ENCODE measurements at places on chromosomes 13 and 19.

DNA sequence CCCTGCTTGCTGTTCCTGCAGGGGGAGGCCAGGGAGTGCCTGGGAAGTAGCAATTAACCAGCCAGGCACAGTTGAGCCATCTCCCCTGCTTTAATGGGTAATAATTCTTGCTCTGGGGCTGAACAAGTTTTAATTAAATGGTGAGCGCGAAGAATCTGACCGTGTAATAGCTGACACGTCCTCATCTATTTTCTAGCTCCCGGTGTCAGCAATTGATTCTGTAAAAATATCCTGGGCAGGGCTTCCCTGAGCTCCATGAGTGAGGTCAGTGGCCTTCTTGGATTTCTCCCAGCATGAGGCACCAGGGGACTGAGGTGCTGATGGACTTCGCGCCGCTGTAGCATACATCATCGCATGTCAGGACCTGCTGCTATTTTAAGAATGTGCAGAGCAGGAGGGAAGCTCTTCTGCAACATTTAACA lies 26.9 kb downstream of the SIPA1L3 start:
- no peak for DNase-seq

DNA sequence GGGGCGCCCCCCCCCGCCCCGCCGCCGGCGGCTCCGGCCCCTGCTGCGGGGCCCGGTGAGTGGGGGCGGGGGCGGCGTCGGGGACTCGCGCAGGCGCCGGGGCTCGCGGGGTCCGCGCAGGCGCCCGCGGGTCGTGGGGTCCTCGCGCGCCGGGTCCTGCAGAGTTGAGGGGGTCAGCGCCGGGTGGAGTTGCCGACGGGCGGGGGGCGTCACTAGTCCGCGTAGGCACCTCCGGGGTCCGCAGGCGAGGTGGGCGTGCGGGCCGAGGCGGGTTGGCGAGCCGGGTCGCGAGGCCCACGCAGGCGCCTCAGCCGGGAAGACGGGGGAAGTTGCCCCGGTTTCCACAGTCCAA lies 365 bp downstream of the PPP6R1 start:
- DNase-seq, result no peak

- no peak for DNase-seq
Observed at GRCh38 chr13:31697290-31697689, 42.0 kb upstream of the RXFP2 start.

DNA sequence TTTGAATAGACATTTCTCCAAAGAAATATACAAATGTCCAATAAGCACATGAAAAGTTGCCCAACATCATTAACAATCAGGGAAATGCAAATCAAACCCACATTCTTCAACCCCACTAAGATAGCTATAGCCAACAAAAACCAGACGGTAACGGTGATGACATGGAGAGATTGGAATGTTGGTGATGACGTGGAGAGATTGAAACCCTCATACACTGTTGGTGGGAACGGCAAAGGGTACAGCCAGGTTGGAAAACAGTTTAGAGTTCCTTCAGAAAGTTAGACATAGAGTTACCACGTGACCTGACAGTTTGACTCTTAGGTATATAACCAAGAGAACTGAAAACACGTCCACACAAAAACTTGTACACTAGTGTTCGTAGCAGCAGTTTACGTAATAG lies 48.1 kb downstream of the TNFRSF19 start:
- DNase-seq, result peak; percentile 87

DNA sequence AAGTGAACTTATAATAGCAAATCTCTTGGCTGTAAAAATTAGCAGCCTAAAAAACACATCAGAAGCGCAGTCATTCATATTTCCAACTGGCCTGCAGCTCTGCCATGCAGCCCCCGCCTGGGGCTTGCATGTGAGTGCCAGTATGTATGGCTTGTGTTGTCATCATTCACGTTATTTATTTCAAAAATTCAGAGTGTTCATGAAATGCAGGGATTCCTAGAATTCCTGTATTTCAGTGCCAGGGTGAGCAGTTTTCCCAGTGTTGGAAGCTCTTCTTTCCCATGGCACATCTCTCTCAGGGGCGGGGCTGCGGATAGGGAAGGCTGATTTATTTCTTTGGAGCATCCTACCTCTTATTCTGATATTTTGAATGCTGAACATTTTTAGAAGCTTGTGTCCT lies 234.6 kb downstream of the FGF9 start:
- no peak for DNase-seq

DNA sequence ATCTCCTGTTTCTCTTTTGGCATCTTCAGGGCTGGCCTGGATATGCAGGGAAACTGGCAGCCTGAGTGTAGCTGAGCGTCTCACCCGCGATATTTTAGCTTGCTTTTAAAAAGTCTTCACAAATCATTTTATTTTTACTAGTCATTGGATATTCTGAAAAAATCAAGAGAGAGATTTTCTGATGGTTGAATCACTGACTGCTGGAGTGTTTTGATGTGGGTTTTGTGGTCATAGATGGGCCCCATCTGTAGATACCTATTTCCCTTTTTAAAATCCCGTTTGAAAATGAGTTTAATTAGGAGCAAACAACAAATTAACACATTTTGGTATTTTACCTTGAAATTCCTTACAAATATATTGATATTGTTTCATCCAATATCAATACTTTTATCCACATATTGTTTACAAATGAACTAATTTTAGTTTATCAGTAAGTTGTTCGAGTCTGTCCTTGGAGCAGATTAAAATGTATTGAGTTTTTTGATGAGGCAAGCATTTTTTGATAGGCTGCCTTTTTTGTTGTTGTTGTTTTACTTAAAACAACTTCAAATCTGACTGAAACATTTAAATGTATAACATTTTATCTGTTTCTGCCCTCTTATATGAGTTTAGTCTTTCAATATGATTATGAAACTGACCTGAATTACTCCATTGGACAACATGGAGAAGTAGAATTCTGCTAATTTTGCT lies 21.5 kb upstream of the OXGR1 start:
- DNase-seq, result no peak

- DNase-seq, result no peak
Observed at GRCh38 chr13:72205773-72206172, 338.8 kb upstream of the DACH1 start.

DNA sequence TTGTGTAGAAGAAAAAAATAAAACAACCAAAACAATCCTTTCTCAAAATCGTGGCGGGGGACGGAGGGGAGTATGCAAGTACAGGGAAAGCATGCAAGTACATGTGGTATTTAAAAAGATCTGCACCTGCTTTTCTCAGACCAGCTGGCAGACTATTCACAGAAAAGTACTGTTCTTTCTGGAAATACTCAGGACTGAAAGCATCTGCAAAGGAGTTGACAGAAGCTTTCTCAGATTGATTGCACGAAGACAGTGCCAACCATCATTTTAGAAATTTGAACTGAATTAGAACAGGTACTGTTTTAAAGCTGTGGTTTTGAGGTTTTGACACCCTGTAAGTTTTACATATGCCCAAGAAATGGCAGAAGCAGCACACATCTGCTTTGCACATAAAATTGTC lies 19.8 kb upstream of the PCDH8 start:
- no peak for DNase-seq

DNA sequence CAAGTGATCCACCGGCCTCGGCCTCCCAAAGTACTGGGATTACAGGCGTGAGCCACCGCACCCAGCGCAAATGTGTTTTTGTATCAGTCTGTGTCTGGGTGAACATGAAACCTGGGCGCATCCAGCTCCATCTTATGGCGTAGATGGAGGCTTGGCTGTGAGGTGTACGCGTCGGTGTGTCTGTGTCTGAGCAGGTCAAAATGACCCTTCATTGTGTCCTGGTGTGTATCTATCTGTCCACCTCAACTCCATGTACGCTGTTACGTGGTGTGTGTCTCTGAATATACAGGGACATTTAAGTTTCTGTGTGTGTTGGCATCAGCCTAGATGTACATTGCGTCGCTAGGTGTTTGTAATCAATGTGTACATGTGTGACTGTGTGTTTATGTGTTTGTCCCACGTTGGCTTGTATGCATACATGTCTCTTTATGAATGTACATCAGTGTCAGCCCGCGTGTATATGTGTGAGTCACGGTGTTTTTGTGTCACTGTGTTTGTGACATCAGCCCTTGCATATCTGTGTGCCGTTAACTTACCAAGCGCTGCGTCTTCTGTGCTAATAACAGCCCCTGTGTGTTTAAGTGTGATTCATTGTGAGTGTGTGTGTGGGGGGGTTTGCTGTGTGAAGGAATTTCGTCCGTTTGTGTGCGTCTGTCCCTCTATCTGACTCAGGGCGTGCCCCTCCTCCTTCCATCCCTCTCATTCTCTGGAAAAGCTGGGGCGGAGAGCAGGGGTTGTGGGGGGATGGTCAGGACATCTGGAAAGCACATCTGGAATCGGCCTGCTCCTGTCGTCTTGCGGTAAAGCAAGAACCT lies 6.4 kb downstream of the AXL start:
- DNase-seq, result peak; percentile 99

Data from AG04449 (cell line).